ENCODE measurements at places on chromosomes 2 and 18.

- no peak for DNase-seq
Observed at GRCh38 chr2:156455361-156455975, 19.3 kb downstream of the GPD2 start.

DNA sequence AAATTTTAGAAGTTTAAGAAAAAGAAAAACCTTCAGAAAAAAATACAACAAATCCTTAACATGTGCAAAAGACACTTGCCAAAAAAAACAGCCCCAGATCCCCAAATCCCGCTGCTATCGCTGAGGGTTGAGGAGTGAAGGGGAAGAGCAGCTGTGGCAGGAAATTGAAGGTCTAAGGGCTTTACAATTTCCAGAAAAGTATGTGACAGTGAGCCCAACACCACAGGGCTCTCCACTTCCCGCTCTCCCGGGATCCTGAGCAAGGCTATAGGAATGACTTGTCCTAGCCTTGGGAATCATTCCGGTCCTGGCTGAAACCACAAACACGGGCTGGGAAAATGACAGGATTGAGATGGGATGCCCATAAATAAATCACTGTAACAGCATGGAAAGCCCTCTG is 191.4 kb downstream of the TMEM163 start:
- DNase-seq, result no peak

GRCh38 chr2:110157153-110157793 is 41.7 kb upstream of the MALL start:
- no peak for DNase-seq

GRCh38 chr2:104562537-104562936 is 291.4 kb upstream of the POU3F3 start:
- no peak for DNase-seq

- no peak for DNase-seq
Observed at GRCh38 chr2:96867756-96868554, 1.9 kb downstream of the SEMA4C start.

DNA sequence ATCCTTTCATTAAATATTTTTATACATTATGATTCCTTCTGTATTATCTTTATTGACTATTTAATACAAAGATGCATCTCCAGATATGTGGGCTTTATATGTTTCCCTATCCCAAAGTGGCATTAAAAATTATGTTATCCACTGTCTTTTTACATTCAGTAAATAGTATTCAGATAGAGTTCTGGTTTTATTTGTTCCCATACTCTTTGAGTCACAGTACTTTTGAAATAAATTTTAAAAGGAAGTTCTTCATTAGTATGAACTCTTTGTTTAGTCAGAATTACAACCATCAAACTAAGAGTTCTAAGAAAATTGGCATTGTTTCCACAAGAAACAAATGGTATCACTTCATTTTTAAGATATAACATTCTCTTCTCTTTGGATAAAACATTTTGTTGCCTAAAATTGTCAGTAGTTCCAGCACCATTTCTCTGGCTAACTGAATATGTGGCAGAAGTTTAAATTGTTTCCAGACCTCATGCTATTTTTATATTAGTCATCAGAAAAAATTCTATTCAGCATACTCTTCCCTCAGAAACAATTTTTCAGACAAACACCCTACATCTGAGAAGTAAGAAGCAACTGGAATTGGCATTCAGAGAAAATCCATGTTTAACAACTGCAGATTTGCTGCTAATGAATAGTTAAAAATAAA is 88.5 kb upstream of the COL5A2 start:
- no peak for DNase-seq

DNA sequence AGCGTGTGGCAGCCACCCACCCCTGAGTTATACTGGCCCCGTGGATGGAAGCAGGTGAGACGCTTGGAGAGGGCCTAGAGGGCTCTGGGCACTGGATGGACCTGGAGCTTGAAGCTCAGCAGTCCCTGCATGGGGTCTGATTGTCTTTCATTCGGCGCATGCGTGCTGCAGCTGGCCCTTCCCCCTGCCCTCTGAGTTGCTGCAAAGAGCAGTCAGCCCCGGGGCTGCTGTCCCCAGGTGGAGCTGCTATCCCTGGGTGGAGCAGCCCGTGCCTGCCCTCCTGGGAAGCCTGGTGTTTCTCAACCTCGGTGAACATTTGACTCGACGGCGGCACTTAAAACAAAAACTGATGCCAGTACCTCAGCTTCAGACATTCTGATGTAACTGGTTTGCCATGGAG is 29.6 kb downstream of the IGFBP5 start:
- no peak for DNase-seq
